Stimulated activated naive CD8-positive, alpha-beta T cell treated with anti-CD3 and anti-CD28 coated beads, Interleukin-15, Interleukin-2, amounts not matched to agents 100 U/mL and 50 U/mL, for 24 hours (primary cell): ENCODE measurements at places on chromosomes 2 and 18.

DNA sequence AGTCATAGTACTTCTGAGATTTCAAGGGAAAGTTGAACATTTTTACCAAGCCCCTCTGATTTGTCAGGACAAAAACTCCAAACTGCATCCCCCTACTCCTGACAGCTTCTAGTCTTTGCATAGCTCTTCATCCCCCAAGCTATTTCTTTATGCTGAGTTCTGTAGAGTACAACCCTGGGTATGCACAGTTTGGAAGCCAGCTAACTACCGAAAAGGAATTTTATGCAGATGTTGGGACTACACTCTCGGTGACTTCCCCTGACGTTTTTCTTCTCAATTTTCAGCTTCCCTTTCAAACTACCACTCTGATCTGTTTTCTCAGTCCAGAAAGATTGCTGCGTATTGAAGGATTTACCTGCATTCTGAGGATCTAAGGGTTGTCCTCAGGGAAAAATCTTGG lies 1060.2 kb upstream of the ACVR2A start:
- DNase-seq, result no peak

- DNase-seq, result no peak
Observed at GRCh38 chr2:37349231-37349860, 4.9 kb downstream of the QPCT start.

DNA sequence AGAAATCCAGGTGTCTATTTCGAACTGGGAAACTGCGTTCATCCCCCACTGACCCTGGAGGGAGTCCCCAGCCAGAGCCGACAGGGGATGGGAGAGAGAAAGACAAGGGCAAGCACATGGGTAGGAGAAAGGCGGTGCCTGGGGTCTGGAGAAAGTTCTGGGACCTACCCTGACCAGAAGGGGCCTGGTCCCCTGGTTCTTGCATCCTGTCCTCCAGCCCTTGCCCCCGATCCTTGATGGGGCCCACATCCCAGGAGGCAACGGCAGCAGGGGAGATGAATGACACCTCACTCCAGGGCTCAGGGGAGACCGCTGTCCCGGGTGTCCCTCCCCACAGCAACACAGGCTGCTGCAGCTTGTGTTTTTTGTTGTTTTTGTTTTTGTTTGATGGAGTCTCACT lies 4.9 kb downstream of the ADCY3 start:
- no peak for DNase-seq

DNA sequence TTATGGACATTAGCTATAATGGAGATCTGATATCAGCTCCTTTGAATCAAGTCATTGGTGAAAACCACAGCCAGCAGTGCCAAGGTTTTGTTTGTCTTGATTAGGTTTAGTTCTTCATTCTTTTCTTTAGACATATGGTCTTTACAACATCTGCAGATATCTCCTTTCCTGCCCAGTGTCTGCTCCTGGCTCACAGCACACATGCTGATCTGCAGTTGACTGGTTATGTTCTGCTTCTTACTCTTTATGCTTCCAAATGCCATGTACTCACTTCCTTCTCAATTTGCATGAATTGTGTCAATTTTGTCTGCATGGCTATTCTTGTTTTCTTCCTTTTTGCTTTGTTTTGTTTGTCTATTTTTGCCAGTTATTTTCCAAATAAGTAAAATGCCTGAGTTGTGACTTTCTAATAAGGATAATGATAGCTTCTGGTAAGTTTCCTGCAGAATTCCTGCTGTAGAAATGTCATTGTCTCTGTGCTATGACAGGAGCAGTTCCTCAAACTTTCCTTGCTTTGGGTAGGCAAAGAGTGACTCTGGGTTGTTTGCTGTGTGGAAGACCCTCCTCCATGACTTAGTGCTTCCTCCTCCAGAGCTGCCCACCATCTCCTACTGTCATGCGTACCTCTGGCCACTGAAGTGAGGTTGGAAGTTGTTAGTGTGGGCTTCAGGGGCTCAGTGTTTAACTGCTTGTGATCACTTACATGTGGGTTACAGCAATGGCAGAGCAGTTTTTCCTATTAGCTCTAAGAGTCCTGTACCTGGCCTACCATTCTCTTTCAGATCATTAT lies 8.2 kb downstream of the ARHGAP25 start:
- DNase-seq, result no peak

GRCh38 chr2:37192551-37192950 lies 3.7 kb upstream of the CEBPZOS start:
- no peak for DNase-seq

DNA sequence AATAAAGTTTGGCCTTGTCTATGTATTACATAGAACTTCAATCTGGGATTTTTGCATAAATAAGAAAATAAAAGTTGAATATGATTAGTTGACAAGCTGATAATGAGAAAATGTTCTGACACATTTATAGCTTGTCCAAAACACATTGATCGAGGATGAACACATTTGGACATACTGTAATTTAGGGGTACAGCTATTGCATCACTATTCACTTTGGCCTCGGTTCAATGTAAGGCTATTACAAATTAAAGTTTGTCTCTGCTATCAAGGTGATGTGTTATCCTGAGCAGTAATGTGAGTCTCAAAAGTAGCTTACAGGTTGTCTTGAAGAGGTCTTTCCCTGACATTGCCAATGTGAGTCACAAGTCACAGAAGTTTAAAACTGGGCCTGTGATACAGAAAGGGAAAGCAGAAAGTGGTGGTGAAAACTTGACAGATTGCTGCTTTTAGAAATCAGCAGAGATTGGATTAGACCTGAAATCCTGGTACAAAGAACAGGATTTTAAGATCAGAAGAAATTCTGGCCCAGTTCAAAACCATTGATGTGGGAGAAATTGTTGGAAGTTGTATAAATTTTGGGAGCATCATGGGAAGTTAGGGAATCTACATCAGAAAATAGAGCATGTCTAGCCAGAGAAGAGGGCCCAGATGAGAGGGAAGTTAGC lies 674.1 kb downstream of the NYAP2 start:
- DNase-seq, result no peak

GRCh38 chr18:6737833-6738232 lies 8.3 kb downstream of the ARHGAP28 start:
- no peak for DNase-seq
